Stimulated activated CD4-positive, alpha-beta T cell treated with anti-CD3 and anti-CD28 coated beads, TNF-alpha, amount 100 ng/mL, for 1 hour (primary cell): ENCODE measurements at places on chromosomes 16 and 17.
A peak's percentile ranks its signal among the peaks of the same experiment; 100 is the strongest.

GRCh38 chr17:3977387-3977786 is 13.2 kb upstream of the ATP2A3 start:
- no peak for DNase-seq

- DNase-seq = no peak
Observed at GRCh38 chr17:61524319-61524718, 66.7 kb downstream of the NACA2 start.

DNA sequence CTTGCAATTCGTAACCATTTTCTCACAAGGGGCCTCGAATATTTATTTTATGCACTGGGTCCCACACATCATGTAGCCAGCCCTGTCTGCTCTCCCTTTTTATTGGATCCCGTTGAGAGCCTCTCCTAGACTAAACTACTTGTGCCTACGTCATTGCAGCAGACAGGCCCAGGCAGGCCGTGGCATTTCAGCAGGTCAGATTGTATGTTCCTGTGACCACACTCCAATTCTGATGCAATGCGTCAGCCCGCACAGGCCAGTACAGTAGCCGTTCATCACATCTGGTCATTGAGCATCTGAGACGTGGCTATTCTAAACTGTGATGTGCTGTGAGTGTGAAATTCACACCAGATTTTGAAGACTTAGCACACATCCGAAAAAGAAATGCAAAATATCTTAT is 42.2 kb downstream of the ABAT start:
- no peak for DNase-seq

GRCh38 chr17:59105852-59106462 is 723 bp downstream of the TRIM37 start:
- peak; percentile 38 for DNase-seq

DNA sequence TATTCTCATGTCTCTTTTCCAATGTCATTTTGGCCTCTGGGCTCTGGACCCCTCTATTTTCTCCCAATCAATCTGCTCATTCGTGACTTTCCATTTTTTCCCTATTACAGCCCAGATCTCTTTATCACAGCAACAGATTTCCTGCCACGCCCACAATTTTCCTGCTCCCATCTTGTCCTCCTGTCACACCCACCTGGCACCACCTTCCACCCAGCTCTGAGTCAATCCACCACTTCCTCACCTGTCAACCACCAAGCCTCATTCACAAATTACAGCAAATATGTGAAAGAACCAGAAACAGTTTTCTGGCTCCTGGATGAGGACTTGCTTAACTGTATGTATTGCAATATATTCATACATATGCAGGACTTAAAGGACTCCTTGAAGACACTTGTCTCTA is 311.3 kb downstream of the GRIN2A start:
- DNase-seq = no peak

DNA sequence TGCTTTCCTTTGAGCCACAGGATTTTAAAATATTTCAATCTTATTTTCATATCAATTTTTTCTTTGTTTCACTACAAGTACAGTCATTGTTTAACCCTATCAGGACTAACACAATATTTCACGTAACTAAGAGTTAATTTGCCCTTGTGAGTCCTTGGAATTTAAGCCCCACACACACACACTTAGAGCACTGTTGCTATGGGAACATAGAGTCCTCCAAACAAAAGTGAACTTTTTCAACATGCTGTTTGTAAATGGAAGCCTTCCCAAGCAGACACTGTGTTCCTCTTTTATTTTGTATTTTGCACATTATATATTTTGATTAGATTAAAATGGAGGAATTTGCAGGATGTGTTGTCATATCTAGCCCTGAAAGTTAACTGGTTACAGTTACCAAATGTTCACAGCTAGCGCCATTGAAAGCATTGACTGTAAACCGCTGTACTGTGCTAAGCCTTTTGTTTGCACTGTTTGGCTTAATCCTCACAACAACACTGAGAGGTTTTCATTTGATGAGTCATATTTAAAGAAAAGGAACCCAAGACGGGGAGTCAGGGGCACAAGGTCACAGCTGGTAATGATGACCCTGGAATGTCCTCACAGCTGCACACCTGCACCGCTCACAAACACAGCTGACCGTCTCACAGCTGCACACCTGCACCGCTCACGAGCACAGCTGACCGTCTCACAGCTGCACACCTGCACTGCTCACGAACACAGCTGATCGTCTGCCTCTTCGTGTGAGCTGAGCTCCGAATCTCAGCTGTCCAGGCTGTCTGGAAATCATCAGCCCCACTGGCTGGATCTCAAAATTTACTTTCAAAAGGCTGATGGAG is 6.3 kb downstream of the HSBP1 start:
- no peak for DNase-seq

GRCh38 chr17:78923660-78924453 is 1.3 kb downstream of the TIMP2 start:
- DNase-seq = peak; percentile 21

DNA sequence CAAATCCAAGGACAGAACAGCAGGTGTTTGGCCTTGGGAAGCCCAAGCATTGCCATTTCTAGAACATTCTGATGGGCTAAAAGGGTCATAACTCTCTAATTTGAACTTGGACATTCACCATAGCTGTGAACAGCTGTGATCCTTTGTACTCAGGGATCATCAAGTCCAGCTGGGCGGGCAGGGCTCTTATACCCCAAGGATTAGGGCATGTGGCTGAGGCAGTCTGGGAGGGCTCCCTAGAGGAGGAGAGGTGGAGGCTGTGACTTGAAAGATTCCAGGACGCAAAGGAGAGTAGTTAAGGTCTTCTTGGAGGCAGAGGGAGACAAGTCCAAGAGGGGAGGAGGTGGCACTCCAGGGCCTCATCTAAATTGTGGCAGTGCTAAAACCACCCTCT is 233.1 kb upstream of the GSE1 start:
- DNase-seq = no peak

DNA sequence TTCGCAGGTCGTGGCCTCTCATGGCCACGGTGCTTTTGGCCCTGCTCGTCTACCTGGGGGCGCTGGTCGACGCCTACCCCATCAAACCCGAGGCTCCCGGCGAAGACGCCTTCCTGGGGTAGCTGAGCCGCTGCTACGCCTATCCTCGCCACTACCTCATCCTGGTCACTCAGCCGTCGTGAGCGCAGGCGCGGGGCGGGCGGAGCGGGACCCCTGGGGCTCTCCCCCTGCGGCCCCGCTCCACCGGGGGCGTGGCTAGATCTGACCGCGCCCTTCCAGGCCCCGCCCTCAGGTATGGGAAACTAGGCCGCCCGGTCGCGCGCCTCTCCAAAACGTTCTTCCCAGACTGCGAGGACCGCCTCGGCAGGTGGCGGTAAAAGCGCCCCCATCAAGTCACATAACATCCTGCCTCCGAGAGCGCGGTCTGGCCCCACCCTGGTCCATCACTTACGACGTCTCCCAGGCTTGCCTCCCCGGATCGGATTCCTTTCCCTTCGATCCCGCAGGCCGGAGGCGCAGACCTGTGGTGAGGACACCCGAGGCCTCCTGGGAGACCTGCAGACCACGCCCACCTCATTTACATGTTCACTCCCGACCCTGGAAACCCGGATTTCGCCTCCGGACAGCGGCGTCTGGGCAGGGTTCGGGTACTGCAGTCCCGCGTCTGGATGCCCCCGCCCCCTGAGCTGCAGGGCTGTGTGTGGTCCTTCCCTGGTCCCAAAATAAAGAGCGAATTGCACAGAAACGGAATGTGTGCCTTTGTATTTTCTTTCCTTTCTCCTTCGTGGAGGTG is 91.5 kb upstream of the TMEM97 start:
- DNase-seq = no peak

DNA sequence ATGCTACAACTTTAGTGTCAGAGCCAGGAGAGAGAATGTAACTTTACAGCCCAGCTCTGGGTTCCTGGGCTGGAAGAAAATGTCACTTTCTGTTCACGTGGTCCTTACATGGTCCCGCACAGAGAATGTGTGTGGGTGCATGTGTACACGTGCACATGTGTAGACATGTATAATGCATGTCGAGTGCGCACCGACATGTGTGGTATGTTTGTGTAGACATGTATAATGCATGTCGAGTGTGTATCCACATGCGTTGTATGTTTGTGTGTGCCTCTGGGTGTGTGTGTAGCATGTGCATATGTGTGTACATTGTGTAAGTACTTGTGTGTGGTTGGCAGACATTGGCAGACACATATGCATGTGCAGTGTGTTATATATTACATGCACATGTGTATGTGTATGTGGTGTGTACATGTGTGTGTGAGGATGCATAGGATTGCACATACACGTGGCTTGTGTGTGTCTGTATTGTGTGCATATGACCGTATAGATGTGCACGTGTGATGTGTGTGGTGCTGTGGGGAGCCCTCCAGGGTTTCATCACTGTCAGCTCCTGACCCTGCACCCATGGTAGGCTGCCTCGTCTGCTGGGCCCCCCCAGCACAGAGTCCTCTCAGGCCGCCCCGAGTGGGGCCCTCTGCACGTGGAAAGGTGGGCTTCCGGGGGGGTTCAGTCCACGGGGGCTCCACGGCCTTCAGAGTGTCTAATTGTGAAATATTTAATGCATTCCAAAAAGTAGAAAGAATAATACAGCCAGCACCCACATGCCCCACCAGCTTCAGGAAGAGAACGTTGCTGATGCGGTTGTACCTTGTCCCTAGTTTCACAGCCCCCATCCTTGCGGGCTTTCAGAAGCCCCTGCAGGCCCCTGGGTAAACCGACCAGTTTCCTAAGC is 214.2 kb upstream of the GSE1 start:
- DNase-seq = no peak

- DNase-seq = no peak
Observed at GRCh38 chr17:38561416-38562214, 44.1 kb downstream of the SRCIN1 start.

DNA sequence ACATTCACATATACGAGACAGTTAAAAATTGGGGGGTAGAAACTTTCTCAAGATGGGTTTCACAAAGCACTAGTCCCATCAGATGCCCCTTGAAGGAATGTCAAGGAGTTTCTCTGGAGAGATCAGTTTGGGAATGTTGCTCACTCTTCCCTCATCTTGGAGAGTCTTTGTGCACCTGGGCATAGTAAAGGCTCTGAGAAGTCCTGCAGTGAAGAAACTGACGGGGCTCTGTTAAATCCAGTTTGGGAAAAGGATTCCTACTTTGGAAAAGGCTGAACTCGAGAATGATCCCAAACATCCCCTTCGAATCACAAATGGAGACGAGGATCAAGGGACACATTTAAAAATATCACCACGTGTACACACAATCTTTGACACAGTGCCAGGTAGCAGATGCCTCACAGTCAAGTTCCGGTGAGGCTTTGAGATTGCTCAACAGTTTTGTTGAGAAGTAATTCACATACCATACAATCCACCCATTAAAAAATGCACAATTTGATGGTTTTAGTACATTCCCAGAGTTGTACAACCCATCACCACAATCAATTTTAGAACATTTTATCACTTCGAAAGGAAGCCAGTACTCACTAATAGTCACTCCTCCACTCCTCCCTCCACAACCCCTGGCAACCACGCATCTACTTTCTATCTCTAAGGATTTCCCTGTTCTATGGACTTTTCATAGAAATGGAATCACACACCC is 203.4 kb upstream of the FOXF1 start:
- DNase-seq = no peak

DNA sequence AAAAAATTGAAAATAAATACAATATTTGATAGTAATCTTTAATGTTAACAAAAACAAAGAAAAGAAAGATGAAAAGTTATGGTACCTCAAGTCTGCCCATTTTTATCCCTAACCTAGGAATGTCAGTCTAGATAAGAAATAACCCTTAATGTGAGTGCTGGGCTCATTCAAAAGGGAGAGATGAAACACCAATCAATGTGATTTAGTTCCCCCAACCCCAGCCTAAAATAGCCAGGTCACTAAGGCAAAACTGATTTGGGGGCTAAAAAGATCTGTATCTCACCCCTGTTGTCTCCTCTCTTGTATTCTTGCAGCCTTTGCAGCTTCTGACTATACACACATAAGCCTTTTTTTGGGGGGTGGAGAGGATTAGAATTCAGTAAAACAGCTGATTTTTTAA is 3.2 kb upstream of the IGF2BP1 start:
- DNase-seq = no peak

DNA sequence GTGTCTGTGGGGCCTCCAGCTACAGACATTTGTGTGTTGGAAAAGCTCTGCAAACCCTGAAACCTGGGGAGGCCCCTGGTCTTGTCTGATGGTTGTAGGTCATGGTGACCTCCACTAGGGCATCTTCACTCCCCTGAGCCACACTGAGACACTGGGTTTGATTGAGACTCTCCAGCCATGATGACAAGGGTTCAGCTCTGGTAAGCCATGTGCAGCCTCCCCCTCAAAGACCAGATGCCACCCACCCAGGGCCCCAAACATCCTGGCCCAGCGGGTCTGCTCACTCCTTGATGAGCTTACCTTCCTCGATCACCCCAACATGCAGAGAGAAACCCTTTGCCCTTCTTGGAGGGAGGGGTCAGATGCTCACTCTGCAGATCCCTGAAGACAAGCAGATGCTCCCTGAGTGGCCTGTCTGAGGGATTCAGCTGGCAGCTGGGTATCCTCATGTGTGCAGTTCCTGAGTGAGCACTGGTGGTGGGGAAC is 101.6 kb downstream of the METRNL start:
- DNase-seq = no peak

- DNase-seq = no peak
Observed at GRCh38 chr17:60163108-60163784, 13.5 kb downstream of the CA4 start.

DNA sequence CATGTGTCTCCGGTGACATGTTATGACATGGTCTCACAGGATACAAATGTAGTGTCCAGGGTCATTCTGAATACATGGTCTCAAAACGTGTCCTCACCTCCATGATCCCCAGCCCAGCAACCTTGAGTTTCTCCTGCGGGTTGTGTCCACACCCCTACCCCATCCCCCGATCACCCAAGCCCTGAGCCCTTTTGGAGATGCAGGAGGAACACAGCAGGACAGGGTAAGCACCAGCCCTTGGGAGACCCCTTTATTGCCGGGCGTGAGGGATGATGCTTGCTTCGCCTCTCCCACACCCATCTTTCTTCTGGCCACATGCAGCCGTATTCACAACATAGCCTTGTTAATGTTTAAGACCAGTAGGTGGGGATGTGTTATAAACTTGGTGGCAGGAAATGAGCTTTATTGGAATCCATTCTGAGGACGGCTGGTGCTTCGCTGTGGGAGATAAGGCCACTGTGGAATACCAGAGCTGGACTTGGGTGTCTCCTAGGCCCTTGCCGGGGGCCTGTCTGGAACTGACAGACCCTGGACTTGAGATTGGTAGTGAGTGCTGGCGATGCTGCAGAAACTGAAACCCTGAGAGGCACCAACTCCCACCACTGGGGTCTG is 5.5 kb downstream of the TMEM132E start:
- no peak for DNase-seq
